ENCODE measurements at places on chromosomes 2 and 18.

GRCh38 chr2:200466425-200467418 is 43.1 kb downstream of the KCTD18 start:
- DNase-seq: no peak

GRCh38 chr2:88054782-88055370 is 707 bp downstream of the KRCC1 start:
- no peak for DNase-seq

- no peak for DNase-seq
These were observed 304.6 kb upstream of the ZEB2 start for GRCh38 chr2:144824306-144825080.

- no peak for DNase-seq
These were observed 1.4 kb downstream of the METTL8 start for GRCh38 chr2:171432206-171432968.

- no peak for DNase-seq
These were observed 289.2 kb downstream of the PHLPP1 start for GRCh38 chr18:63004466-63005089.

- no peak for DNase-seq
These were observed 66.7 kb upstream of the RMDN2 start for GRCh38 chr2:37858400-37858711.

- no peak for DNase-seq
These were observed 112.1 kb downstream of the STRN start for GRCh38 chr2:36854241-36854640.

DNA sequence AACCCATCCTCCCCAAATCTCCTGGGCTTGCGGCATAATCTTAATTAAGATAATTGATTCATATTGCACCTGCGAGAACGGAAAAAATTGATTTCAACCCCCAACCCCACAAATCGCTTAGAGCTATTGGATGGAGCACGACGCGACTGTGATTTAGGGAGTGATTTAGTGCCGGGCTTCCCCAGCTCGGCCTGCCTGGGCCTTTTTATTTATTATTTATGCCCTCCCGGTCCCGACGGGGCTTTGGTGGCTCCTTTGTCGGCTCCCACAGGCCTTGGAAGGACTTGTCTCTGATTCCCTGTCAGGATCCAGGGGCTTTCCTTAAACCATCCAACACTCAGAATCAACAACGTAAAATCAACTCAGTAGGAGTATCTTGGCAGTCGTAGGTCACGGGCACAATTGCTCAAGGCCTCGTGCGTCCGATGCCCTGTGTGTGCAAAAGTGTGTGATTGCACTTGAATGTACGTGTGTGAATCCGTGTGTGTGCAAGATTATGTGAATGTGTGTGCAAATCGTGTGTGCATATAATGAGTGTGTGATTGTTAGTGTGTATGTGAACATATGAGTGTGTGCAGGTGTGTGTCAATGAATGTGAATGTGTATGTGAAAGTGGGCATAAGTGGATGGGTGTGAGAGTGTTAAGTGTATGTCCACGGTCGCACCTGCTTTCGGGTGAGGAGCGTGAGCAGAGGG is 4.3 kb upstream of the NEUROD1 start:
- no peak for DNase-seq

GRCh38 chr2:38552259-38552658 is 50.5 kb downstream of the HNRNPLL start:
- DNase-seq: no peak

- DNase-seq: no peak
These were observed 27.7 kb downstream of the FHL2 start for GRCh38 chr2:105371156-105371555.

DNA sequence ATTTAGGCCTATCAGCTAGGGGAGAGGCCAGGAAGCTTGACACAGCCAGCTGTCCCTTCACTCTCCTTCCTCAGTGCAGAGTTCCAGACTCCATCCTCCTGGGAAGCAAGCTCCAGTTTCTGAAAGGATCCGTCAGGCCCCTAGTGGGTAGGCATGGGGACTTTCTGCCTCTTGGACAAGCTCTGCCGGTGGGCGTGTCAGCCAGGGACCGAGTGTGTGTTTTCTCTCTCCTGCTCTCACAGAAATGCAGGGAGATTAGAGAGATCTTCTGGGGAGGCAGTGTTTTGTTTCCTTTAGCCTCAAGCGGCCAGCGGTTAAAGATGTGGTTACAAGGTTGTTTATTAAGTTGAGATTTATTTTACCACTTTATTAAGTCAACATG is 29.9 kb upstream of the OTOS start:
- no peak for DNase-seq

GRCh38 chr2:202115479-202115971 is 42.5 kb downstream of the KIAA2012 start:
- no peak for DNase-seq

DNA sequence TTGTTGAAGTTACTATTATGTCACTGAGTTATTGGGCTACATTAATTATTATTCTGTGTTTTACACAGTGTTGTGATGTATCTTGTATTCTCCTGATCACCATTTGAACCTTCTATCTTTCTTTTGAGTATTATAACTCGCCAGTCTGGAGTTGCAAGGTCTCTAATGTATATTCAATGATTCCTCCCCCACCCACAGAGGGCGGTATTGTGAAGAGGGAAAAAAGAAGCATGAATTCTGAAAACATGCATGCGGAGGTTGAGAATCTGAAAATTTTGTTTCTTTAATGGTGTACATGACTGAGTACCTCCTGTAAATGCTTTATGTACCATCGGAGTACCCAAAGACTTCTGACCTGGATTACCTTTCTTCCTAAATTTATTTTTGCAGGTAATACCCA is 266.6 kb downstream of the NR4A2 start:
- no peak for DNase-seq

GRCh38 chr2:175804122-175804521 is 197.9 kb downstream of the LNPK start:
- no peak for DNase-seq

DNA sequence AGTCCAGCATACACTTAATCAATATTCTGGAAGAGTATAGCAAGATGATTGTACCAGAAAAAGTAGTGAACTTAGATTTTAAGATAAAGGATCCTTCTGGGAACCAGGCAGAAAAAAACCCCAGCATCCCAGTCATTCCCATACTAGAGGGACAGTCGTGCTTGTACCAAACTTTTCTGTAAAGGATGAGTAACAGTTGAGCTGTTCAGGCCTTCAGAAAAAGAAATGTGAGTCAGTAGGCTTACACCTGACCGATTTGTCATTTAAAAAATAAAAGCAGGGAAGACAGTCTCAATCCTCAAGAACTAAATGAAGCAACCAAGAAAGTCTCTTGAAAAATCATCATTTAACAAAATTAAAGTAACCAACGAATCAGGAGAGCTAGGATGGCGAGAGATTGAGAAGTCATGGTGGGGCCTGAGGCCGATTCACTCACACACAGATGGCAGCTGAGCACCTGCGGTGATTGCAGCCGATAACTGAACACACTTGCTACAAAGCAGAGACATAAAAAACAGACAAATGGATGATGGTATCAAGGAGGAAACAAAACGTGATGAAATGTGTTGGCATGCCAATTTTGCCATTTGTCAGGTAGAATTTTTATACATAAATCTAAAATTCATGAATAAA is 170.0 kb upstream of the ALKAL2 start:
- DNase-seq: no peak

DNA sequence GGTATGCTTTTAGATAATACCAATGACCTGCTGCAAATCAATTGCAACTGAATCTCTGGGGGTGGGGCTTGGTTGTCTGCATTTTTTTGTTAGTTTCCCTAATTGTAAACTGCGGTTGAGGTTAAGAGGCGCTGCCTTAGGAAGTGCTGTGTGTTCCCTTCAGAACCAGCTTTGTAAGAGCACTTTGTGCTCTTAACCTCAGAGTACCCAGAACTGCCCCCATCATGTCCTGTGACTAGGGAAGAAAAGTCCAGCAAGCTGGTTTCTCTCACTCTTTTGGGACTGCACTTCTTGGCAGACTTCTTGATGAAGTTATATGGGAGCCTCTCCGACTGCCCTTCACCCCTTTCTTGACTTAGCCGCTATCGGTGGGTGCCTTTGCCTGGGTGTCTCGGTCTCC is 245.5 kb upstream of the CXCR4 start:
- no peak for DNase-seq

DNA sequence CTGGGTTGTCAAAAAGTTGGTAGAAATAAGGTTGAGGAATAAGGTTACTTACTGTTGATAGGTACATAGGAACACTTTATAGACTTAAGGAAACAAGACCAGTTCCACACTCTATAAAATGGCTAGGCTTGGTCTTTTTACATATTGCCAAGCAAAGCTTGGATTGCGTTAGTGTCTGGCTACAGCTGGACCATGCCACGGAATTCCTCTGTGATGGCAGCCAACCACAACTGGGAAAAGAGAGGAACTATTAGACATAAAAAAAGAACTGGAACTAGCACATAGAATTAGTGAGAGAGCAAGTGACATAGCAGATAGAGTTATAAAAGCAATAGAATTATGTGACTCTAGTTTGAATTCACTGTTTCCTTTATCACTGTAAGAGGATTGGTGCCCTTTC is 17.7 kb upstream of the DPP10 start:
- no peak for DNase-seq

GRCh38 chr2:41729800-41730364 is 317.9 kb upstream of the PKDCC start:
- no peak for DNase-seq

- no peak for DNase-seq
These were observed 34.8 kb downstream of the SF3B1 start for GRCh38 chr2:197399887-197400540.

GRCh38 chr18:48545757-48546321 is 7.0 kb downstream of the CTIF start:
- DNase-seq: no peak

- no peak for DNase-seq
These were observed 27.8 kb downstream of the TWIST2 start for GRCh38 chr2:238875471-238876231.

DNA sequence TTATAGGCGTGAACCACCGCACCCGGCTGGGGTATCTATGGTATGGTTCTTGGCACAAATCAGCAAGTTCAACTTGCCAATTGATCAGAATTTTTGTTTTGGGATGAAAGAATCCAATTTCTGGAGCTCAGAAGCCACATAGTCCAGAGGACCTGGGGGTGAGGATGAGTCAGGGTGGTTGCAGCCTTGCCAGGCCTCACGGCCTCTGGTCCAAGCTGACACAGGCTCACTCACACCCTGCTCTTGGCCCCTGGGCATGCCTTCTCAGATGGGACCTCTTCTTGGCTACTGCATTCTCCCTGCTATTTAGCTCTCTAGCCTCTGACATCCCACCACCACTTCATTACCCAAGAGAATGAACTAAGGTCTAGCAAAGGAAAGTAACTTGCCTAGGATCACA is 16.3 kb downstream of the CAPG start:
- no peak for DNase-seq
